ENCODE measurements at places on chromosomes 11 and 22.

GRCh38 chr11:31397239-31397834, 27.7 kb downstream of the DNAJC24 start:
- DNase-seq = no peak

DNA sequence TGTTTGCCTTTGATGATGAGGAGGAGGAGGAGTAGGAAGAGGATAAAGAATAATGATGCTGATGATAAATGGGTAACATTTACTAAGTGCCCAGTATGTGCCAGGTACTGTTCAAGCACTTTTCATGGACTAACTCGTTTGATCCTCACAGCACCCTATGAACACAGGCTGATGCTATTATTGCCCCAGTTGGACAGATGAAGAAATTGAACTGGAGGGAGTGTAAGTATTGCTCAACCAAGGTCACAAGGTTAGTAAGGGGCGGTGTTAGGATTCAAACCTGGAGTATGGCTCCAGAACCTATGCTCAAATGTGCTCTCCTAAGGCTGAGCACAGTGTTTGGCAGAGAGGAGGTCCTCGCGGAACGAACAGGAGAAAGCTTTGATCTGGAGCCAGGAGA, 78.6 kb downstream of the SYN3 start:
- no peak for DNase-seq

- no peak for DNase-seq
Observed at GRCh38 chr22:28174509-28174908, 255.5 kb upstream of the PITPNB start.

GRCh38 chr11:110856996-110857812, 145.0 kb upstream of the ARHGAP20 start:
- no peak for DNase-seq

DNA sequence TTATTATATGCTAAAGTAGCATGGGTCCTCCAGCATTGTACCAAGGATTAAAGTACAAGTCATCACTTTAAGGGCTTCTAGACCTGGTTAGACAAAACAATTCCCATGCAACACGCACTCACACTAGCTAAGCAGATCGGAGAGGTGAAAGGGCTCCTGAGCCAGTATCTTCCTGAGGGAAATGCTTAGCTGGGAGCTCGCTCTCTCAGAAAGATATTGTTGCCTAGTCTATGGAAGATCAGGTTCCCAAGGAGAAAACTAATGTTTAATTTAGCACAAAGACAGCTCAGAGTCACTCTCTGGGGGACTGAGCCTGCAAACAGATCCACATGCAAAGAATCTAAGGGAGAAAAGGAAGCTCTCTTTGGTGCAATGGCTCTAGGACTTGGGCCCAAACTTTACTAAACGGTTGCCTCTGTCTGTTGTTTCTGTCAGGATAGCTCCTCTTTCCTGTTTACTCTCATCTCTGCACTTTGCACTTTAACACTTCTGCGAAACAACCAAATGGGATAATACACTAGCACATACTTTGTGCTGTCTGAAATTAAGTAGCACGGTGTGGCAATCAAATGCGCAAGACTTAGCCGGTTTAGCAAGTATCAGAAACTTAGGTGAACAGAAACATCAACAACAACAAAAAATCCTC, 10.7 kb downstream of the MAML2 start:
- DNase-seq = no peak

DNA sequence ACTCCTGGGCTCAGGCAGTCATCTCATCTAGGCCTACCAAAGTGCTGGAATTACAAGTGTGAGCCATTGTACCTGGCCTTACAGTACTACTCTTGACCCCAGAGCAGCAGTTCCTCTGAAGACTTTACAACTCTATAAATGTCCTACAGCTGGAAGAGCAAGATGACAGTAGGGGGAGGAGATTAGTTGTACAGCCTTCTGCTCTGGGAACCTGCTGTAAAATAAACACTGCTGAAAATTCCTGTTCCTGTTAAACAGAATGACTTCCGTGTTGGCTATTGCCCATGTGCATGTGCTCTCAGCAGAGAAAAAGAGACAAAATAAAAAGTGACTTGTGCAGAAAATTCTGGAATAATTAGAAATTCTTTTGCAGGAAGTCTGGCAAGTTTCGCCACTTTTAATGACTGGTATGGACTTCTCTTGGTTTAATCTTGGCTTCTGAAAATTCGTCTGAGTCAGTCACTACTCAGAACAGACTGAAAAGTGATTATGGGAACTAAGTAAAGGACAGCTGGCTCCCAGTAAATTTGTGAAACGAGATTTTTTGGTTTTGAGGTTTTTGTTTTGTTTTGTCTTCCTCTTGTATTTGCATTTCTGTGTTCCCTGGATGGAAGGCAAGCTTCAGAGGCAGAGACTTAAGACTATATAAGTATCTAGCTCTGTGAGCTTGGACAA, 955.7 kb downstream of the DLG2 start:
- DNase-seq = no peak

- DNase-seq = no peak
Observed at GRCh38 chr22:28008056-28008455, 89.0 kb upstream of the PITPNB start.

GRCh38 chr11:71408826-71409225, 39.4 kb downstream of the DHCR7 start:
- no peak for DNase-seq

DNA sequence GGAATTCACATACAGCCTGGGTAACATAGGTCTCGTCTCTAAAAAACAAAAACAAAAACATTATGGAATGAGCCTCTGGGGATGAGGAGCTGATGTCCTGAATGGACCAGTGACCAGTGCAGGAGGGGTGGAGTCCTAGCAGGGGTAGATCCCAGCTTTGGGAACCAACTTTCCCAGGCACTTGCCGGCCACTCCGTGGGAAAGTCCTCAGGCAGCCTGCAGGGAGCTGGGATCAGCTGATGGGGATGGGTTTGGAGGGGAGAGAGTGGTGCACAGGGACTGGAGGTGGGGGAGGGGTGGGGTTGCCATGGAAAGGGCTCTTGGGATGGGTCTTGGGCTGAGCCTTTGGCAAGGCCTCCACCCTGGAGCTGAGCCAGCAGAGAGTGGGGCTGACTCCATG, 19.1 kb downstream of the MGAT3 start:
- no peak for DNase-seq

- DNase-seq = no peak
Observed at GRCh38 chr11:82507288-82507687, 226.4 kb downstream of the FAM181B start.

DNA sequence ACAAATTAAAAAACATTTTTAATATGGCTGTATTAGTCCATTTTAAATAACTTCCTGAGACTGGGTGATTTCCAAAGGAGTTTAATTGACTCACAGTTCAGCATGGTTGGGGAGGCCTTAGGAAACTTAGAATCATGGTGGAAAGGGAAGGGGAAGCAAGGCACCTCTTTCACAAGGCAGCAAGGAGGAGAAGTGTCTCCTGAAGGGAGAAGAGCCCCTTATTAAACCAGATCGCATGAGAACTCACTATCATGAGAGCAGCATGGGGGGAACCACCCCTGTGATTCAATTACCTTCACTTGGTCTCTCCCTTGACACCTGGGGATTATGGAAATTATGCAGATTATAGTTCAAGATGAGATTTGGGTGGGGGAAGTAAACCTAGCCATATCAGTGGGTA, 488.6 kb downstream of the ETS1 start:
- DNase-seq = peak; percentile 28

GRCh38 chr22:34986523-34986922, 79.4 kb upstream of the ISX start:
- no peak for DNase-seq

GRCh38 chr11:2419638-2420501, 19.3 kb downstream of the TSSC4 start:
- no peak for DNase-seq

- peak; percentile 47 for DNase-seq
Observed at GRCh38 chr11:120303004-120303637, 22.0 kb upstream of the TLCD5 start.

DNA sequence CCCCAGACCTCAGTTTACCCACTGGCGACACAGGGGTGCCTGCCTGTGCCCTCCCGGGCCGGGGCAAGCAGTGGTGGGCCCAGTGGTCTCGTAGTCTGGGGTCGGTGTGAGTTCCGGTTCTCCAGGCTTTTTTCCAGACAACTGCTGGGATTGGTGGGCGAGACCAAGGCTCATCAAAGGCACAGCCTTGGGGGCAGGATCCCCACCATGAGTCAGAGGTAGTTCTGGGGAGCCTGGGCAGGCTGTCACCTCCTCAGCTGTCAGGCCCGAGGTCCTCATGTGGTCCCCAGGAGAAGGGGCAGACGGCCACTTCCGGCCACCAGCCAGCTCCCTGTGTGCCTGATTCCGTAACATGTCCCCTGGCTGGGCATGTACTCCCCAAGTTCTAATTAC, 827 bp upstream of the MUC2 start:
- no peak for DNase-seq

DNA sequence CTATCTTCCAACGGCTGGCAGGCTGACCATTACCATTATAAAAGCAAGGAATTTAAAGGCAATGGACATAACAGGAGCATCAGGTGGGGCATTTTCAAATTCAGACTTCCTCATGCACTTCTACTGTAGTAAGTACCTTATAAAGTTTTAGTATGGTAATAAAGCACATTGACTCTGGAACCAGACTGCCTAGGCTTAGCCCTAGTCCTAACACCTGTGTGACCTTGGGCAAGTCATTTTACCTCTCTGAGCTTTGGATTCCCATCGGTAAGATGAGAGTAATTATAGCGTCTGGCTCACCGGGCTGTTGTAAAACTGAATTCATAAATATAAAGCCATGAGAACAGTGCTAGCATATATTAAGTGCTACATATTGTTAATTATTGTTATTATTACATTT, 69.2 kb upstream of the OLFML1 start:
- no peak for DNase-seq

- no peak for DNase-seq
Observed at GRCh38 chr11:113896156-113896879, 8.3 kb upstream of the HTR3B start.

DNA sequence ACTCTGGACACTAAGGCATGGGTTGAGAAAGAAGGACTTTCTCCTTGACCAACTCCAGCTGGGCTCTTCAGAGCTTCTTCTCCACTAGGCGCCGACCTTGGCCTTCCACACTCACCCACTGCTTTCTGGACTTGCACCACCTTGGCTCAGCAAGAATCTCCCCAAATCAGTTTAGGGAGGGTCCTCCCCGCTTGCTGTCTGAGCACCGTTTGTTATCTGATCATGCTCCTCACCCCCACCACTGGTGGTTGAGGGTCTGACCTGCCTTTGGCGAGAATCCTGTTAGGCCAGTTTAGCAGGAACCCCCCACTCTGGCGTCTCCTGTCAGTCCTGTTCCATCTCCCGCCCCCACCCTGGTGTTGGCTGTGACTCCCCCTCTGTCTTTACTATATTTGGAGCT, 10.4 kb downstream of the APOL2 start:
- DNase-seq = no peak

- DNase-seq = peak; percentile 34
Observed at GRCh38 chr11:6531267-6531752, 34.2 kb downstream of the DNHD1 start.

- no peak for DNase-seq
Observed at GRCh38 chr11:127873478-127873877, 713.9 kb downstream of the ETS1 start.

GRCh38 chr11:60890696-60891095, 15.7 kb downstream of the PRPF19 start:
- DNase-seq = no peak

DNA sequence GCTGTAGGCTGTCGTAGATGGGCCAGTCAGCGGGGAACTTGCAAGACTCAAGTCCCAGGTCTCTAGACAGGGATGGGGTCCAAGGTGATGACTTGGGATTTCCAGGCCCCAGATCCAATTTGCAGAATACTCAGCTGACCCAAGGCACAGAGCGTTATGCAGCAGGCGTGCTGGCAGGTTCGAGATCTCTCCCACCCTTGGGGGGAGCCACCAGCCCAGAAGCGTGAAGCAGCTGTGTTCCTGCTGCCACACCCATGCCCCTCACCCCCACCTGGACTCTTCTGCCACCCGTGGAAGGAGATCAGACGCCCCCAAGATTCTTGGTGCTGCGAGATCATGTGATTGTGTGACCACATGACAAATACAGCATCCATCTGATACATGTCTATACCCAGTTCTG, 142.6 kb downstream of the BRD1 start:
- no peak for DNase-seq

DNA sequence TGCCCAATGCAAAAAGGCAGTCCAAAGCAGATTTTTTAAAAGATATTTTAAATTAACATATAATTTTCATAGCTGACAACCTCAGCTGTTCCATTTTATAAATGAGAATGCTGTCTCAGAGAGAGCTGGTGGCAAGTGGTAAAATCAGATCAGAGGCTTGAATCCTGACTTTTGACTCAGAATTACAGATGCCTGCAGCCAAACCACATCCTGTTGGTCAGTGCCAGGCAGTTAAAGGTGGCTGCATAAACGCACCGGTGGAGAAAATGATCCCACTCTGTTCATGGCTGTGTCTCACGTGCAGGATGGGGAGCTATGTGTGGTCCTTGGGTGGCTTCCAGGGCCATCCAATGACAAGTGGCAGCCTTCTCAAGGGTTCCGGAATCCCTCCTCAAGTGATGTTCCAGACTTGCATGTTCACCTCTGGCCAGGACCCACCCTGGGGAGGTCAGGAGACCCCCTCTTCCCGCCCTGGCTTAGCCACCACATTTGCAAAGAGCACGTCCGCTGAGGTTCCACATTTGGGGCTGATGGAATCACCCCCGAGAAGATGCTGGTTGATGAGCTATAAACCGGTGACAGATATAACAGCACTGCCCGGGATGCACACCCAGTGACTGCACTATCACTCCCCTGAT, 155.5 kb downstream of the SHANK2 start:
- DNase-seq = no peak

GRCh38 chr11:105208019-105208418, 68.5 kb upstream of the CARD18 start:
- DNase-seq = no peak

- peak; percentile 94 for DNase-seq
Observed at GRCh38 chr22:30265823-30266444, 717 bp downstream of the OSM start.

DNA sequence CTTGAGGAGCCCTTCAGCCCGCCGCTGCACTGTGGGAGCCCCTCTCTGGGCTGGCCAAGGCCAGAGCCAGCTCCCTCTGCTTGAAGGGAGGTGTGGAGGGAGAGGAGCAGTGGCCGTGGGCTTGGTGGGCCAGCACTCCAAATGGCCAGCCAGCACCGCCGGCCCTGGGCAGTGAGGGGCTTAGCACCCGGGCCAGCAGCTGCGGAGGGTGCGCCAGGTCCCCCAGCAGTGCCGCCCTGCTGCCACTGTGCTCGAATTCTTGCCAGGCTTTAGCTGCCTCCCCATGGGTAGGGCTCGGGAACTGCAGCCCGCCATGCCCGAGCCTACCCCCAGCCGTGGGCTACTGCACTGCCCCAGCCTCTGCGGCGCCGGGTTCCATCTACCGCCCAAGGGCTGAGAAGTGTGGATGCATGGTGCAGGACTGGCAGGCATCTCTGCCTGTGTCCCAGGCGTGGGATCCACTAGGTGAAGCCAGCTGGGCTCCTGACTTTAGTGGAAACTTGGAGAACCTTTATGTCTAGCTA, 82.7 kb downstream of the KCNA4 start:
- no peak for DNase-seq

Measured in HL-60 (cell line).